ENCODE measurements at places on chromosomes 6 and 20. TPM values are rescaled to one million over a fixed set of nuclear protein-coding genes. Genes with fewer than 3 reads are reported as not detected.

The ADGRB3 gene
- 1.1 TPM for total RNA-seq

The SCRT2 gene
- not detected for total RNA-seq

The IDH3B gene
- total RNA-seq = 138 TPM

The VNN1 gene
- total RNA-seq = not detected

The TFAP2B gene
- total RNA-seq = not detected

DNA sequence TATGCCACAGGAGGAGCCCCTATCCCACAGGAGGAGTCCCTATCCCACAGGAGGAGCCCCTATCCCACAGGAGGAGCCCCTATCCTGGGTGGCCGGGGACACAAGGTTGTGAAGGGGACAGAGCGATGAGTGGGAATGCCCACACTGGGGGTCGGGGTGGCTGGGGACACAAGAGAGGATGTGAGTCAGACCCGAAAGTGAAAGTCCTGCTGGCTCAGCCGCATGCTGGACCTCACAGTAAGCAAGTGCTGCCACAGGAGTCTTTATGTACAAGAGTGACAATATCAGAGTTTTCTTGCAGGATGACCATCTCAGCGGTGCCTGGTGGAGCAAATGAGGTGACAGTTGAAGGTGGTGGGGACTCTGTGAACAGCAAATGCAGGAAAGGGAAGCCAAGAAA, 93.7 kb downstream of the PSMB1 start:
- no peak for DNase-seq

DNA sequence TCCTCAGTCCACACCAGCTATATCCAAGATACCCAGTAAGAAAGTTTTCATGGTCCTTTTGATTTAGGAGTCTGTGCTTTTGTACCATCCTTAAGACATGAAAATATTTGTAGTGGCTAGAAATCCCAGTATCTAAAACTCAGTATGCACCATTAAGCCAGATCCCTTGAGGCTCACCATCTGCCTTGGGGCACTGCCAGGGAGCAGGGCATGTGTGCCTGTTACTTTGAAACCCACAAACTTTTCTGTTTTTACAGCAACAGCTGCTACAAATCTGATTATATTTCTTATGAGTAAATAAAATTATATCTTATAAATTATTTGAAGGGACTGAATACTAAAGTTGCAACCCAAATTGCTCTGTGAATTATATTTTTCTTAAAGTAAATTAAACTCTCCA, 290.5 kb upstream of the MANEA start:
- DNase-seq = no peak
